T-cell (primary cell): ENCODE measurements at places on chromosomes 1 and 21.

DNA sequence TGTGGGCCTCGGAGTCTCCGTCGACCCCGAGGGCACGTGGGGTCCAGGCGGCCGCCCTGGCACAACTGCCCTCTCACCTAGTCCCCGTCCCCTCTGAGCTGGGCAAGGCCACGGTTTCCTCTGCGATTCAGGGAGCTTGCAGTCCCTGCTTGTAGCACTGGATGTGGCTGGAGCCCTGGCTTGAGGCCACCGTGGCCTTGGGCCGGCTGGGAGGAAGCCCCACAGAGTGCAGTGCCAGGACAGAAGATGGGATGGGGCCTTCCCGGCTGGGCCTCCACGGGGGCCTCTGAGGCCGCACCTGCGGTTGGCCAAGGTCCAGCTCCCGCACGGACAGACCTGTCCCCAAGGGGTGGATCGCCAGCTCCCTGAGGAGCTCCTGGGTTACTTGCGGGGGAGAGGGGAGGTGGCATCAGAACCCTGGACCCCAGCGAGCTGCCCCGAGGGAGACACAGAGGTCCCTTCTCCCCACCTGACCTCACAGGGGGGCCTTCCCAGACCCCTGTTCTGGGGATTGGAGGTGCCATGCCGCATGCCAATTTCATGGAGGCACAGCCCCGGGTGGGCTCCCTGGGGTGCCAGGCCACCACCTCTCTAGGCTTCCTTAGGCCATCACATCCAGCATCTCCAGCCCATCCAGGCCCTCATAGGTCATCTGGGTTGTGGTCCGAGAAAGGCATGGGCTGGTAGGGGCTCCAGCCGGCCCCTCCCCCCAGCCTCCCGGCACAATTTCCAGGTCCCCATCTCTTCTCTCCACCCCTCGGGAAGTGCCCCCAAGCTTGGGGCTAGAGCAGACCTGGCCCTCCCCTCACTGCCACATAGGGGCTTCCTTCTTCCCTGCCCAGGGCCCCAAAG lies 80.8 kb downstream of the MORN1 start:
- no peaks in the 10 kb centered on the region for H3K27me3 ChIP-seq
- no peak for DNase-seq
- peaks cover 42% of the 10 kb centered on the region for H3K4me1 ChIP-seq
- no peak overlapping the region for H3K4me3 ChIP-seq
- H3K27ac ChIP-seq, result peak overlapping the region; percentile 34

GRCh38 chr1:97186381-97186780 lies 464.8 kb downstream of the PTBP2 start:
- no peaks in the 10 kb centered on the region for H3K27me3 ChIP-seq
- no peak overlapping the region for H3K4me3 ChIP-seq
- H3K4me1 ChIP-seq, result no peaks in the 10 kb centered on the region
- DNase-seq, result no peak

DNA sequence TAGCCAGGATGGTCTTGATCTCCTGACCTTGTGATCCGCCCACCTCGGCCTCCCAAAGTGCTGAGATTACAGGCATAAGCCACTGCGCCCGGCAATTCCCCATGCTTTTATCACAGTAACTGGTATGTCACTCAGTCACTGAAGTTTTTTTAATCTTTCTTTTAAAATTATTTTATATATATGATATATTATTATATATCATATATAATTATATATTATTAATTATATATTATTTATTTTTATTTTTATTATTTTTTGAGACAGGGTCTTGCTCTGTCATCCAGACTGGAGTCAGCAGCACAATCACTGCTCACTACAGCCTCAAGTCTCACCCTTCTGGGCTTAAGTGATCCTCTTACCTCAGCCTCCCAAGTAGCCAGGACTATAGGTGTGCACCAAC lies 18.3 kb downstream of the RC3H1 start:
- H3K4me3 ChIP-seq, result no peak overlapping the region
- no peaks in the 10 kb centered on the region for H3K4me1 ChIP-seq
- no peak overlapping the region for H3K27ac ChIP-seq
- H3K36me3 ChIP-seq, result no peaks in the 10 kb centered on the region
- no peak for DNase-seq

DNA sequence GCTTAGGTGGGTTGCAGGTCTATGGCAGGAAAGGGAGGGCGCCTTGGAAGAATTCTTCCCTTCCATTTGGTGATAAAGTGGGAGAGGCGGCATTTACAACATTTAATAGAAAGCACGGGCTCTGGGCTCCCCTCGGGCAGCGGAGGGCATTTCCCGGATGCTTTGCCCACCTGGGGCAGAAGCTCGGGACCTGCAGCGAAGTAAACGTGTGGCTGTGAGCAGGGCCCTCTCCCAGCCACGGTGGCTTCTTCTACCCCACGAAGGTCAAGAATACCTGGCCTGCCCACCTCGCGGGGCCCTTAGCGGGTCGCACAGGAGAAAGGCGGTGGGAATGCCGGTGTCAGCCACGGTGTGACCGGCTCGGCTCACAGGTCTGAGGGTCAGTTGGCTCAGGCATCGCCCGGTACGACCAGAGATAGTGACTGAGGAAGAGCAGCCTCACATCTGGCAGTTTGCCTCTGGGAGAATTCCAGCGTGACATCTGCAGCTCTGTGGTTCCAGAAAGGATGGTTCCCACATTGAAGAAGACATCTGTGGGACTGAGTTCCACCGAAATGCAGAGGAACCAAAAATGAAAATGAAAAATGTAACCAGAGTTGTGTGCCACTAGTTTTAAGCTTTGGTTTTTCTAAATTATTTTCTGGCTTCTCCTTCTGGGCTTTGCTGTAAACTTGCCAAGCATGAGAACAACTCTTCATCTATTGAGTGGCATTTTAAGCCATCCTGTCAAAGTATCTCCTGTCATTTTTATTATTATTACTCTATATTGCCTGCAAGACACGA lies 720 bp upstream of the F3 start:
- H3K27ac ChIP-seq, result no peak overlapping the region
- no peak for DNase-seq
- H3K27me3 ChIP-seq, result peaks cover 30% of the 10 kb centered on the region

GRCh38 chr1:89167590-89168230 lies 8.1 kb downstream of the GBP7 start:
- no peaks in the 10 kb centered on the region for H3K27me3 ChIP-seq
- no peak overlapping the region for H3K4me3 ChIP-seq
- no peak for DNase-seq
- no peaks in the 10 kb centered on the region for H3K4me1 ChIP-seq
- no peaks in the 10 kb centered on the region for H3K36me3 ChIP-seq

DNA sequence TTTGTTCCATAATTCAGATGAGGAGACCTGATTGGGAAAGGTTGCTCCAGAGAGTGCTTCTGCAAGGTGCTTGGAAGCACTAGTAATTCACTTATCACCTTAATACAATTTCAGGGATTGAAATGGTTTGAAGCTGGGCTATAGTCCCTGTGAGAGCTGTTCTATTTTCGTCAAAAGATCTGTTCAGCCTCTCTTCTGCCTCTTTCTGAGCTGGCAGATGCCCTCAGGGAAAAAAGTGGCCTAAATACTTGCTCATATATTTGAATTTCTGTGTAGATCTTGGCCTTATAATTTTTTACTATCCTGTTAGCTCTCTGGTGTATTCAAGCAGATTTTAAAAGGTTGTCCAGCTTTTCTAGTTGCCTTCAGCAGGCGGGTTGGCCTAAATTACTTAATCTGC lies 22.3 kb downstream of the C1orf146 start:
- no peak for DNase-seq
- no peak overlapping the region for H3K4me3 ChIP-seq
- no peaks in the 10 kb centered on the region for H3K4me1 ChIP-seq
- H3K27ac ChIP-seq, result no peak overlapping the region
- peaks cover 4% of the 10 kb centered on the region for H3K27me3 ChIP-seq
- H3K36me3 ChIP-seq, result no peaks in the 10 kb centered on the region

- no peaks in the 10 kb centered on the region for H3K27me3 ChIP-seq
- no peak for DNase-seq
- no peak overlapping the region for H3K27ac ChIP-seq
- no peaks in the 10 kb centered on the region for H3K36me3 ChIP-seq
These were observed 150.5 kb downstream of the RPS6KC1 start for GRCh38 chr1:213201380-213202155.

DNA sequence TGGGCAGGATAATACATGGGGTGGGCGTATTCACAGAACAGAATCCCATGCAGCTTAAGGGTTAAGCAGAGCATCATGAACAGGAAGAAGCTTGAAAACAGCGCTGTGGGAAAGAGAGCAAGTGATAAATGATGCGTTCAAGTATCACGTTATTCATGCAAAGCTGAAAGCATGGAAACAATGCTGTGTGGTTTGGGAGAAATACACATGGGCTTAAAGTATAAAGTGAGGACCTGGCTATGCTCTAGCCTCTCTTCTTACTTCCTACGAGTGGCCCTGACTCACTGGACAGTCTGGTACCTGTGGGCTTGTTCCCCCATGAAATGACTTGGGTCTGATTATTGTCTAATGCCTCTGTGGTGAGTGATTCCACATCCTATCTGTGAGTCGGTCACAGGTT lies 25.7 kb downstream of the TMPRSS2 start:
- H3K27me3 ChIP-seq, result peaks cover 14% of the 10 kb centered on the region
- no peaks in the 10 kb centered on the region for H3K36me3 ChIP-seq
- no peak overlapping the region for H3K4me3 ChIP-seq
- no peaks in the 10 kb centered on the region for H3K4me1 ChIP-seq

DNA sequence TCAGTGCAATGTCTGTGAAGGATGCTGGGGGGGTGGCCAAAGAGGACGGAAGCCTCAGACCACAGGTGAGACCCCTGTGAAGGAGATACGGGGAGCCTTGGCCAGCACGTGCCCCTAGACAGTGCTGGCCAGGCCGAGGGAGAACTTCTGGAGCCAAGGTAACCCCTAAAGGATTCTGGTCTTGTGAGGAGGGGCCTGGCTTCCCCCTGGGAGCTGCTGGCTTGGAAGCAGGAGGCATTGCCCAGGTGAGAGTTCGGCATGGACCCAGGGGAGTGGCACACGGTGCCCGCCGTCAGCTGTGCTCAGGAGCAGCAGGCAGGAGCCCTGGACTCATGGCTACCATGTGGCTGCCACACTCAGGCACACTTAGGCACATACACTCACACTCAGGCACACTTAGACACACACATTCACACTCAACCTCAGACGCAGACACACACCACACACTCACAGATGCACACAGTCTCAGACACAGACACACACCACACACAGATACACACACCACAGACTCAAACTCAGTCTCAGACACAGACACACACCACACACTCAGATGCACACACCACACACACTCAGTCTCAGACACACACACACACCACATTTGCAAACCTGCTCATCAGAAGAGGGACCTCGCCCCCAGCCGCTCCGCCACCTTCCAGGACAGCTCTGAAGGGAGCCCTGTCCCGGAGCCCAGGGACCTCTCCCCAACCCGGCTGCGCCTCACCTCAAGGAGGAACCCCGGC lies 1.1 kb upstream of the COL6A2 start:
- H3K4me3 ChIP-seq, result no peak overlapping the region
- H3K36me3 ChIP-seq, result no peaks in the 10 kb centered on the region
- DNase-seq, result no peak
- H3K27me3 ChIP-seq, result peaks cover 16% of the 10 kb centered on the region
- H3K27ac ChIP-seq, result no peak overlapping the region

DNA sequence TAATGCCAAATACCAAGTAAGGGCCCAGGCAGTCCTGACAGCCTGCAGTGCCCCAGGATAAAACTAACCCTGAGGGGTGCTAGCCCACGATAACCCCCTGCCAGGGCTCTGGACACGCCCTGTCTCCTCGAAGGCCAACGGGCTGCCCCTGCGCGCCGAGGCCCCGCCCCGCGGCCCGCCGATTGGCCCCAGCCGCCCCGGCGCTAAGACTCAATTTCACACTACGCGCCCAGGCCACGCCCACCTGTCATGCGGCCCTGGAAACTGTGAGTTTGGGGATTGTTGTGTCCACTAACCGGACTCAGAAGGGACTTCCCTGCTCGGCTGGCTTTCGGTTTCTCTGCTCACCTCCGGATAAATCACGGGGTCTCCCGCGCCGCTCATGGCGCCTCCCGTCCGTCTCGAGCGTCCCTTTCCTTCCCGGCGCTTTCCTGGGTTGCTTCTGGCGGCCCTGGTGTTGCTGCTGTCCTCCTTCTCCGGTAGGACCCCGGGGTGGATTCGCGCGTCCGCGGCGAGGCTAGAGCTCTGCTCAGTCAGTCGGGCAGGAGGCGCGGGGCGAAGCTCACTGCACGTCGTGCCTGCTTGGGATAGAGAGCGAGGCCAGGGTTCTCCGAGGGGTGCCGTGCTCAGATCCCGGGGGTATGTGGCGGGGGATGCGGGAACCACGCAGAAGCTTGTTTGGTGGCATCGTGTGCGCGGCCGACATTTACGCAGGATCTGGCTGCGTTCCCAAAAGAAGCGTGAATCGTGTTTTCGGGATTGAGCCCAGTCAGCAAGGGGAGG lies at the start of gene CR1L:
TSS of gene CR1L (plus strand) at position 282 of the 783 bp plus-strand sequence. CDS start at position 383, 101 bp downstream.
- H3K36me3 ChIP-seq, result no peaks in the 10 kb centered on the region
- H3K4me1 ChIP-seq, result peaks cover 13% of the 10 kb centered on the region
- DNase-seq, result peak; percentile 79
- peak within 1 kb of the TSS; percentile 69 for H3K4me3 ChIP-seq
- no peak within 1 kb of the TSS for H3K27ac ChIP-seq
- H3K27me3 ChIP-seq, result peaks cover 11% of the 10 kb centered on the region

DNA sequence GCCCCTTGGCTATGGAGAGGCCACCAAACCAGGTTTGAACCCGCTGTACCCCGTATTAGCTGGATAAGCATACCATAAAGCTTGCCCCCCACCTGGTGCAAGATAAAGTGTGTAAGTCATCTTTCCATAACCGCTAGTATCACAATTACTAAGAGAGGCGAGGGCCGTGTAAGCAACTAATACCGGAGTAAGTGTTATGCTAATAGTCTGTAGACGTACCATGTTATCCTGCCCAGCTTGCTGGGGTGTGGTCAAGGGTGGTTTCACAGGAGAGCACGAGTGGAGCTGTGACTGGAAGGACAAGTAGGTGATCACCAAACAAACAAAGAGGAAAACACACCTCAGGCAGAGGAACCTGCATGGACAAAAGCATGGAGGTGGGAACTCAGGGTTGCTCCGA lies 3.6 kb upstream of the TNFRSF1B start:
- H3K4me1 ChIP-seq, result peaks cover 11% of the 10 kb centered on the region
- DNase-seq, result no peak
- H3K4me3 ChIP-seq, result no peak overlapping the region
- peak overlapping the region; percentile 78 for H3K27ac ChIP-seq

- H3K36me3 ChIP-seq, result no peaks in the 10 kb centered on the region
- DNase-seq, result no peak
- no peak overlapping the region for H3K4me3 ChIP-seq
- peaks cover 87% of the 10 kb centered on the region for H3K4me1 ChIP-seq
- H3K27me3 ChIP-seq, result no peaks in the 10 kb centered on the region
- peak overlapping the region; percentile 26 for H3K27ac ChIP-seq
These were observed 19.6 kb upstream of the RAP1A start for GRCh38 chr1:111599781-111600693.

DNA sequence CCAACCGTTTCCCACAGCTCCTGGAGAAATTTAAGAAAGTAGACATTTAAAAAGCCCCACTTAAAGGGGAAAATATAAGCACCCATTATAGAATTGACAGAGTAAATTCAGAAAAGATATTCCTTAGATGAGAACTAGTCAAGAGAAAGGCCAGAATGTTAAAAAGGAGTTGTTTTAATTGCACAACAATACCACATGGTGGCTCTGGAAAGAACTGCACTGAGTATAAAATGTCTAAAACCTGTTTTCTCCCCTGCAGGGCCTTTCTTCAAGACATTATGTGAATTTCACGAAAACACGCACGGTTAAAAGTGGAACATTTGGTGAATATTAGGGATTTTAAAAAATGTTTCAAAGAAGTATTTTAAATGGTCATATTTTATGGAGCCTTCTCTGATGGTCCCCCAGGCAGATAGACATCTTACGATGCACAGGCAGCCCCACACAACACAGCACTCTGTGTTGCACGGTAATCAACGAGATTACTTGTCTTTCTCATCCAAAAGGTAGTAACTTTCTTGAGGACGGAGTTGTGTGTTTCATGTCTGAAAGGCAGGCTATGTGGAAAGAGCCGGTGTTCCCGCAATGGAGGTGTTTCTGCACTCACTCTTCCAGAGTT lies 101.9 kb downstream of the PRRX1 start:
- no peak for DNase-seq
- H3K36me3 ChIP-seq, result no peaks in the 10 kb centered on the region
- no peaks in the 10 kb centered on the region for H3K4me1 ChIP-seq
- no peaks in the 10 kb centered on the region for H3K27me3 ChIP-seq
- no peak overlapping the region for H3K27ac ChIP-seq
